Melanocyte of skin (primary cell): ENCODE measurements at places on chromosomes 1 and 21. TPM values are rescaled to one million over a fixed set of nuclear protein-coding genes. Genes with fewer than 3 reads are reported as not detected.

Gene S100A1
- 4.1 and 22.2 TPM in 2 replicates for total RNA-seq

Gene COL11A1
- total RNA-seq, result 80.4 and 110 TPM in 2 replicates

Gene LCE1A
- total RNA-seq, result not detected in 2 replicates

Gene HTR6
- not detected in 2 replicates for total RNA-seq
